Stimulated activated CD8-positive, alpha-beta memory T cell treated with anti-CD3 and anti-CD28 coated beads, Interleukin-12 subunit alpha, Interleukin-12 subunit beta, amount 100 ng/mL, for 1 hour (primary cell): ENCODE measurements at places on chromosomes 1 and 21.

DNA sequence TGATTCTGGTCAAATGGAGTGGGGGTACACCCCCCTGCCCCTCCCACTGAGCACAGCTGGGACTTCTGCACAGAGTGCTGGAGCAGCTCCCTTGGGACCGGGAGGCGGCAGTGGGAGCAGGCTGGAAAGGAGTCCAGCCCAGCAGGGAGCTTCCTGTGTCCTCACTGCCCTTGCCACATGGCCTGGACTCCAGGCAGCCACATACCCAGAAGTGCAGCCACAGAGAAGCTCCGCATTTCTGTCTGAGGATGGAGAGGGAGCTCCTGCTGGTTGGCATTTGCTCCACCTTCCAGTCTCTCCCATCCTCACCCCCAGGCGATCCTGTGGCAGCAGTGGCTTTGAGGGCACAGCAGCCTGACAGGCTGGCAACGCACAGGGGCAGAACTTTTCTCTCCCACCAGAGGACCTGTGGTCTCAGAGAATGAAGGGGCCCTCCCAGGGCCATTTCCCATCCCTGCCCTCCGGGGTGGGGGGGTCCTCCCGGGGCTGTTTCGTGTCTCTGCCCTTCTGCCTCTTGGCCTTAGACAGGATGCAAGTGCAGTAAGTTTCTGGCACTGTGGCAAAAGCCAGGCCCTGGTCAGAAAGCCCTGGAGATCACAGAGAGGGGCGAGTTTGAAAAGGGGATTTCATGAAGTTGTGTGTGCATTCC is 103.6 kb upstream of the COL6A1 start:
- DNase-seq, result no peak

GRCh38 chr1:29383746-29384371 is 147.5 kb downstream of the PTPRU start:
- no peak for DNase-seq

DNA sequence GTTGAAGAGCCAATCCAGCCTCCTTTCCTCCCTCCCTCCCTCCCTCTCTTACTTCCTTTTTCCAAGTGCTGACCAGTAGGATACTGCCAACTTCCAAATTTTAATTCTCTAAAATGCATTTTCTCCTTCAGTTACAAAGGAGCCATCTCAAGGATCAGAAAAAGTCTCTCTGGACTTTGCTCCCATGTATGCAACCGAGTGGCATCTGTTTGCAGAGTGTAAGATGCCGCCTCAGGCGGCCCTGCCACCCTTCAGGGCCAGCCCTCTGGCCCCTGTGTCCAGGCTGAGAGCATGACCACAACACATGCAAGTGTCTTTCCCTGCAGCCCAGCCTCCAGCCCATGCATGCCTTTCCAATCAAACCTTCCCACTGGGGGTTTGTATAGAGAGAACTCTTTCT is 205.3 kb upstream of the RAB4A start:
- DNase-seq, result no peak

DNA sequence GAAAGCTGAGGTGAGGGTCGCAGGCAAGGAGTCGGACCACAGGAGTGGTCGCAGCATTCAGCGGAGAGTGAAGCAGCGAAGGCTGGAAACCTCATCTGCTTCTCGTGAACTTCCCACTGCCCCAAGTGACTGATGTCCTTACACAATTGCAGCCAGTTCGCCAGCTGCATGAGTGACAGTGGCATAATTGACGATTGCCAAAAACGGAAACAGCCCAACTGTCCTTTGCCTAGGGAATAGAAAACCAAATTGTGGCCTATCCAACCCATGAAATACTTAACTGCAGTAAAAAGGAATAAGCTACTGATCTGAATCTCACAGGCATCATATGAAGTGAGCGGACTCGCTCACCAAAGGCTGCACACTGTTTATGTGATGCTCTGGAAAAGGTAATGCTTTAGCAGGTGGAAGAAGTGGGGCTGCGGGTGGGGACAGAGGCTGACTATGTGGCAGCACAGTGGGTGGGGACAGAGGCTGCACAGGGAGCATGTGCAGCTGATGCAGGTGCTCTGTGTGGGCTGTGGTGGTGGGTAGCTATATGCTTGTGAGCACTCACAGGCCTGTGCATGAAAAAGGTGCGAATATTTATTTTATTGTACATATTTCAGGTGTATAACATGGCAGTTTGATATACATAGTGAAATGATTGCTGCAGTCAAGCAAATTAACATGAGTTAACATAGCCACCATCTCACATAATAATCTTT is 4.2 kb upstream of the NLRP3 start:
- DNase-seq, result no peak
